ENCODE measurements at places on chromosomes 13 and 19.
A peak's percentile ranks its signal among the peaks of the same experiment; 100 is the strongest.

GRCh38 chr13:41291246-41291645 is 19.8 kb upstream of the NAA16 start:
- DNase-seq: no peak

DNA sequence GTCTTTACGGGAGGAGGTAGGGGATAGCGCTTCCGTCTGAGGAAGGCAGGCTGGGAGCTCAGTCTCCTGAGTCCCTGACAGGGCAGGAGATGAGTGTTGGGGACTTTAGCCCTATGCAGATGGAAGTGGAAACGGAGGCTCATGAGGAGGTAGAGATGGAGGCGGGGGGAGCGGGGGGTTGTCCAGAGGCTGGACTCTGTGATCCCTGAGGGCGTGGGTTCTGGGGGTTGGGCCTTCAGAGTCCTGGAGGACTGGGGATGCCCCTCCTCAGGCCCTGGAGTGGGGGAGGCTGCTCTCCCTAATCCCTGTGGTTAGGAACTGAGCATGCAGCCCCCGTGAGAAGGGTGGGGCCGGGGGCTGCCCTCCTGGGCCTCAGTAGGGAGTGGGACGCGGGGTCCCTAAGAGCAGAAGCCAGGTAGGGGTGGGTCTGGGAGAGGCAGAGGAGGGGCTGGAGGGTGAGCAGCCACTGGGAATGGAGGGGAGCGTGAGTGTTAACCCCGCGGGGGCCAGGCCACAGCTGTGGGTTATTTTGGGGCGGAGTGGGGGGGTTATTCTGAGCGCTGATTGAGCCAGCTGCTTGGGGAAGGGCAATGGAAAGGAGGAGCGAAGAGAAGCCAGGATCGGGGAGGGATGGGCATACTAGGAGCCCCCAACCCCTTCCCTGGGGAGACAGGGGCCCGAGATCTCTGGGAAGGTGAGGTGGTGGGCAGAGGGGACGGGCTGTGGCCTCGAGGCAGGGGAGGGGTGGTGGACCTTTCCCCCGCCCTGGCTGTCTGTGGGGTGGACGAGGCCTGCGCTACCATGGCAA is 2.8 kb downstream of the GRIN2D start:
- DNase-seq: no peak

DNA sequence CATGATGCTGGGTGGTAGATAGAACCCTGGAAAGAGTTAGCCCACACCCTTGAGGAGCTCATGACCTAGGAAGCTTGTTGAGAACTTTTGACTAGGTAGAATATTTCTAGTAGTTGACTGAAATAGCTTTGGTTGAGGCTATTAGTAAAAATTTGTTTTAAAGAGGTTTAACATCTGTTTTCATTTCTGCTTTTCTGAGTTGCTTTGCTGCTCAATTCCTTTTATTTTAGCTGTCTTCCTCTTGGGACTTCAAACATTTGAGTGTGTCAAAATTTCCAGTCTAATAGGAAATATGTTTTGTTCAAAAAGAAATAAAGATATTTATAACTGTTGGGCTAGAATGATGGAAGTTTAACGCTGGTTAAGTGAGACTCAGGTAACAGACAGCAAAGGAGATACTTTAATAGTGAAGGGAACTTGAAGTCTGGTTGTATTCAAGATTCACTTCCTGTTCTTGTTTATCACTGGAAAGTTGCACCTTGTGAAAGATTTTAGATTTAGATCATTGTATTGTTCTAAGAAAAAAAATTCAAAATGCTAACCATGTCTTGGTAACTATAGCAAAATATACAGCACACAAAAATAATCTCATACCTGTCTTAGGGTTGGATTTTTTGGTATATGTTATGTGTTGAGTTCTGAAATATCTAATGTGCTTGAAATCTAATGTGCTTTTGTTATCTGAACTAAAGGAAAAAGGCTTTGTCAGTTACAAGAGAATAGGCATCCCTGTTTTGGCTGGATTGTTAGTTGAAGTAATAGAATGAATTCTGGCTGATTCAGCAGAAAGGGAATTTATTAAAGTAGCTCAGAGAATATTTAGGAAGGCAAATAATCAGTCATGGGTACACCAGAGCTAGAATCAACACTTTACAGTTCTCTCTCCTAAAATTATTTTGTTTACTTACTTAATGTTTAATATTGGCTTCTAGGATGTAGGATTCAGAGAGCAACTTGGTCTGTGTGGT is 24.4 kb upstream of the GPR18 start:
- DNase-seq: no peak

DNA sequence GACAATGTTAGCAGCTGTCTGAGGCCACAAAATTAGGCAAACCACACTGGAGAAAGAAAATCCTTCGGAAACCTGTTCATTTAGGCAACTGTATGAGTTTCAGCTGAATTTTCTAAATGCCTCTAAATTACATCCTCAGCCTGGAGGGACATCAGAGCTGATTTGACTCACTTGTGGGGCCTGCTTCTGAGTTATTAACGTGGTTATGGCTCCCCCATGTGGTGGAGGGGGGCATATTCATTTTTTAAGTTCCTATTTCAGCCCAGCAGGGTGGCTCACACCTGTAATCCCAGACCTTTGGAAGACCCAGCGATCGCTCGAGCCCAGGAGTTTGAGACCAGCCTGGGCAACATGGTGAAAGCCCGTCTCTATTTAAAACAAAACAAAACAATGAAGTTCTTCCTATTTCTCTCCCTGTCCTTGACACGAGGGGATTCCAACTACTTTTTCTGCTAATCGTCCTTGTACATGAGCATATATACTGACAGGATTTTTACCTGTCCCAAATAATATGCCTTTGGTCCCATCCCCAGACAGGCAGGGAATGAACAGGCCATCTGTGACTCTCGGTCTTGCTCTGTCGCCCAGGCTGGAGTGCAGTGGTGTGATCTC is 31.5 kb upstream of the HIF3A start:
- DNase-seq: peak; percentile 82

DNA sequence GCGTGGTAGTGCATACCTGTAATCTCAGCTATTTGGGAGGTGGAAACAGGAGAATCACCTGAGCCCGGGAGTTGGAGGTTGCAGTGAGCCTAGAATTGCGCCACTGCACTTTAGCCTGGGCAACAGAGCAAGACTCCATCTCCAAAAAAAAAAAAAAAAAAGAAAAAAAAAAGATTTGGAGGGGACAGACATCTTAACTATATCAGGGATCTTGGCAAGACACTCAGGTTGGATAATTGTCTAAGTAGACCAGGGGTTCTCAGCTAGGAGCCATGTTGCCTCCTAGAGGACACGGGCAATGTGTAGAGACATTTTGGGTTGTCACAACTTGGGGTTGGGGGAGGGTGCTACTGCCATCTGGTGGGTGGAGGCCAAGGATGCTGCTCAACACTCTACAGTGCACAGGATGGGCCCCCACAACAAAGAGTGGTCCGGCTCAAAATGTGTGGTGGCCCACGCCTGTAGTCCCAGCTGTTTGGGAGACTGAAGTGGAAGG is 1.9 kb upstream of the ZNF580 start:
- DNase-seq: peak; percentile 67

DNA sequence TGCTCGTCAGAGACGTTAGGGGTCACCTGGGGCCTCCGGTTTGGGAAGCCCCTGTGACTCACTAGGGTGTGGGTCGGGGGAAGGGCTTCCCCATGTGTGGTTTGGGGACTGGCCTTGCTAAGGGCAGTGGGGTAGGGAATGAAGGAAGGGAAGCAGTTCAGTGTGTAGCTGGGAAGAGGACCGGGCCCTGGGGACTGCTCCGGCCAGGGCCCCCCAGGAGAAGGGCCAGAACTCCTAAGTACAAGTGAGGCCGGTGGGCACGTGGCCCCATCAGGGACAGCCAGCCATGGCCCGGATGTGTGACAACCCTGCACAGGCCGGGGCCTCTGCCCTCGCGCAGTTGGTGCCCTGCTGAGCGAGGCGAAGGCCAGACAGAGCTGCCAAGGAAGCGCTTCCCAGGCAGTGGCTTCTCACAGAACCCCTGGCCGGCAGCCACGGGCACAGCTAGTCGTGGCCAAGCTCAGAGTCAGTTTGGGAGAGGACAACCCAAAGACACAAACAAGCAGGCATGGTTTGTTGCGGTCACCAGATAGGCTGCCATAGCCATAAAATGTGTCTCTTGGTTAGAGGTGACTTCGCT is 25.7 kb downstream of the TEX29 start:
- no peak for DNase-seq

DNA sequence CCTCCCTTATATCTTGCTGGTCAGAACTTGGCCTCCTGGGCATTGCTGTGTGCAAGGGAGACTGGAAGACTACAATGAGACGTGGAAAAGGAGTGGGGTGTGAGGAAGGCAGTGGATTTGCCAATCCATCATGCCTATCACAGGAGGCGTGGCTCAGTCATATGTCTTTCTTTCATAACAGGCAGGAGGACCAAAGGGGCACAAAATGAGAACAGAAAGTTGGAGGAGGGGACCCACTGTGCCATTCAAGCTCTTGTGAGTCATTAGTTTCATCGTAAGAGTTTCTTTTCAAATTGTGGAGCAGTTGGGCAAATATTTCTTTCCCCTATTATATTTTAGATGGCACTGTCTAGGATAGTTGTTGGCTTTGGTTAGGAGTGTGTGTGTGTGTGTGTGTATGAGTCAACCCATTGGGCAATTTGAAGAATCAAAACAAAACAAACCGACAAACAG is 471.5 kb downstream of the TSHZ3 start:
- DNase-seq: no peak

- DNase-seq: no peak
Measured at GRCh38 chr13:98967491-98967890, 10.4 kb downstream of the DOCK9 start.

DNA sequence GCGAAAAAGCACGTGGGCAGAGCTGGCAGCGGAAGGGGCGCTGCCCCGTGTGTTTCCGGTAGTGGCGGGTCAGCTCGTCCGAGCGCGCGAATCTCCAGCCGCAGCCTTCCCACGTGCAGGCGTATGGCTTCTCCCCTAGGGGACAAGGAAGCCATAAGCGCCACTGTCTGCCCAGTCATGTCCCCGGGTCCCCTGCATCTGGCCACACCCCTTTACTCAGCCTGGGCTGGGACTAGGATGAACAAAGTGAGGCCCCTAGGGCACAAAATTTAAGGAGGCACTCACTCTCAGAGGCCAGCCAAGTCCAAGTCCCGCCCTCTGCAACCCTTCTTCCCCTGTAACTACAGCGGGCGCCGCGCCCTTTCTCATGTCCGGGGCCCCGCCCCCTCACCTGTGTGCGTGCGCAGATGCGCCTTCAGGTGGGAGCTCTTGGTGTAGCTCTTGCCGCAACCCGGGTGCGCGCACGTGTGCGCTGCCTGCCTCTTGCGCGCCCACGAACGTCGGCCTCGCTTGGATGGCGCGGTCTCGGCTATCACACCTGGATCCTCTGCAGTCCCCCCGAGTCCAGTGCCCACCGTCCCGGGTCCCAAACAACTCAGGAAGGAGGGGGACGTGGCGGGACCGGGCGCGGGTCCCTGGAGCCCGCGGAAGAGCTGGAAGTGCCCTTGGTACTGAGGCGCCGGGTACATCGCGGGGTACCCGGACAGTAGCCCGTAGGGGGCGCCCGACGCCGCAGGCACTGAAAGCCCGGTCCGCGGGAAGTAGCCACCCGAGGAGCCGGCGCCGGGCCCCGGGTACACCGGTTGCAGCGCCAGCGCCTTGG is 1.9 kb downstream of the KLF1 start:
- DNase-seq: peak; percentile 88

GRCh38 chr13:89486065-89486464 is 1814.9 kb downstream of the SLITRK5 start:
- DNase-seq: no peak

- DNase-seq: no peak
Measured at GRCh38 chr19:37914908-37915307, 7.9 kb downstream of the SIPA1L3 start.

- no peak for DNase-seq
Measured at GRCh38 chr19:39509233-39509632, 5.7 kb upstream of the SELENOV start.

- no peak for DNase-seq
Measured at GRCh38 chr13:97471711-97472110, 37.7 kb downstream of the RAP2A start.

- no peak for DNase-seq
Measured at GRCh38 chr13:30755678-30756077, 20.3 kb downstream of the ALOX5AP start.

- no peak for DNase-seq
Measured at GRCh38 chr13:32530841-32531253, 7.7 kb downstream of the N4BP2L2 start.

- DNase-seq: no peak
Measured at GRCh38 chr19:12843999-12844732, 5.9 kb downstream of the MAST1 start.

GRCh38 chr13:112063807-112064206 is 3.1 kb upstream of the SOX1 start:
- DNase-seq: no peak

DNA sequence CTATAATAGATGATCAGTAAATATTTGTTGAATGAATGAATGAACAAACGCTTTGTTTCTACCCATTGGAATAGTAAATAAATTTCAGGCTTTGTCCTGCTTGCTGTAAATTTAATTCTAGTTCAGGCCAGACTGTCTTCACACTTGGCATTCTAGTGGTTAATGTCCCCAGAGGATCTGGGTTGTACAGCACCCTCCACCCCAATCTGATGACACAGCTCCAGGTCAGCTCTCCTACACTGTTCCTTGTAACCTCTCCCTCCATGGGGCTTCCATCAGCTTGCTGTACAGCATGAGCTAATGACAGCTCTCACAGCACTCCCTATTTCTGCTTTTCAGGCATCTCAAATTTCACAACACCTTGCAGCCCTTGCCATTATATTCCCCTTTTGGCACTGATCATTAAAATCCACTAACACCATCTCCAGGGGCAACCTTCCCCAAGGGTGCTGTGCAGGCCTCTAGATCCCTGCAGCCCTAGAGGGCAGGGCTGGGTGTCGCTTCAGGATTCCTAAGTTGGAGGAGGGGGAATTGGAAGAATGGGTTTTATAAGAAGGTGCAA is 12.7 kb upstream of the KL start:
- no peak for DNase-seq

- no peak for DNase-seq
Measured at GRCh38 chr13:21050288-21051197, 10.8 kb downstream of the LATS2 start.

- DNase-seq: no peak
Measured at GRCh38 chr13:34361560-34361959, 543.6 kb downstream of the RFC3 start.

DNA sequence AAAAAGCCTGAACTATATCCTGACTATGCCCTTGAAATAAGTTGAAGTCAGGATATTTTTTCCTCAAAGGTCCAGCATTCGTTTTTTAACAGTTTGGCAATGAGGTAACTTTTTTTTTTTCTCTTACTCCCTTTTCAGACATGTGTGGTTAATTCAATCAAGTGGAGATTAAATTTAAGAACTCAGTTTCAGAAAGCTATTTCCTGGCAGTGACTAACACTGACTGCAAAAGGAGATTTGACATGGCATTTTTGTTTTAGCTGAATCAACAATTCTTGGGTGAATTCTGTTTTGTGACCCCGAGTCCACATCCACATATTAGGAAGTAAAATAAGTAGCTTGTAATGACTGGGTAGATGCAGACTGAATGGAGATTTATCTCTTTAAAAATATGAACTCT is 716.4 kb downstream of the PCDH9 start:
- no peak for DNase-seq

Measured in stimulated activated CD4-positive, alpha-beta T cell treated with anti-CD3 and anti-CD28 coated beads, Interleukin-4, amount 100 ng/mL, for 24 hours (primary cell).